Aorta (tissue), 5 donors: ENCODE measurements at places on chromosomes 2 and 18.

DNA sequence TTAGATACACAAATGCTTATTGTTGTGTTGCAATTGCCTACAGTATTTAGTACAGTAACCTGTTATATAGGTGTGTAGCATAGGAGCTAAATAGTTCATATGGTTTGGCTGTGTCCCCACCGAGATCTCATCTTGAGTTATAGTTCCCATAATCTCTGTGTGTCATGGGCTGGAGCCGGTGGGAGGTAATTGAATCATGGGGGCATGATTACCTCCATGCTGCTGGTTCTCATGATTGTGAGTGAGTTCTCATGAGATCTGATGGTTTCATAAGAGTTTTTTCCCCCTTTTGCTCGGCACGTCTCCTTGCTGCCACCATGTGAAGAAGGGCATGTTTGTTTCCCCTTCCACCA is 190.5 kb upstream of the SESTD1 start:
- no peak for DNase-seq

DNA sequence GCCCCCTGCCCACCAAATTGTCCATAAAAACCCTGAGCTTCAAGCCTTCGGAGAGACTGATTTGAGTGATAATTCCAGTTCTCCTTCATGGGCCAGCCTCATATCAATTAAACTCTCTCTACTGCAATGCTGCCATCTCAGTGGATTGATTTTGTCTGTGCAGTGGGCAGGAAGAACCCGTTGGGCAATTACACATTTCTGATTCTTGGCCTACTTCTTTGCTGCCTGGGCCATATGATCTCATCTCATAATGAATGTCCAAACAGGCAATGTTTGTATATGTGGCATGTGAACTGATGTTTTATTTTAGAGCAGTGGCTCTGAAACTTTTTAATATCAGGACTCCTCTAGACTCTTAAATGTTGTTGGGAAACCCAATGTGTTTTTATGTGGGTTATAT is 101.2 kb upstream of the SLC38A11 start:
- DNase-seq, result no peak

DNA sequence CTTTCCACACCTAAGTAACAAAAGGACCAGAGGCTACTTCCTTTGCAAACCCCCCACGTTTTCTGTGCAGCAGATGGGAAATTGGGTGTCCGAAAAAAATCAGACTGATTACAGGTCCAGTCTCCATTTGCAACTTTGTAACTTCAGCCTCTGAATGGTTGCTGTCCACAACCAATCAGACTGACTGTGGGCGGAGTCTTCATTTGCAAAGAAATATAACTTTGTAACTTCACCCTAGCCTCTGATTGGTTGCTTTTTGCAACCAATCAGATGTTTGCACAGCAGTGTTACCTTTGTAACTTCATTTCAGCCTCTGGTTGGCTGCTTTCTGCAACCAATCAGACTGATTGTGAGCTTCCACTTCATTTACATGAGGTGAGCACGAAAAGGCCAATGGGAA is 27.8 kb upstream of the CACNB4 start:
- DNase-seq, result no peak

DNA sequence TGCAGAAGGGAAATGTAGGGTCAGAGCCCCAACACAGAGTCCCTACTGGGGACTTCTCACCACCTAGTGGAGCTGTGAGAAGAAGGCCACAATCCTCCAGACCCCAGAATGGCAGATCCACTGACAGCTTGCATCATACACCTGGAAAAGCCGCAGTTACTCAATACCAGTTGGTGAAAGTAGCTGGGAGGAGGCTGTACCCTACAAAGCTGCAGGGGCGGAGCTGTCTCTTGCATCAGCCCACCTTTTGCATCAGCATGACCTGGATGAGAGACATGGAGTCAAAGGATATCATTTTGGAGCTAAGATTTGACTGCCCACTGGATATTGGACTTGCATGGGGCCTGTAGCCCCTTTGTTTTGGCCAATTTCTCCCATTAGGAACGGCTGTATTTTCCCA is 237.3 kb downstream of the CALCRL start:
- no peak for DNase-seq

DNA sequence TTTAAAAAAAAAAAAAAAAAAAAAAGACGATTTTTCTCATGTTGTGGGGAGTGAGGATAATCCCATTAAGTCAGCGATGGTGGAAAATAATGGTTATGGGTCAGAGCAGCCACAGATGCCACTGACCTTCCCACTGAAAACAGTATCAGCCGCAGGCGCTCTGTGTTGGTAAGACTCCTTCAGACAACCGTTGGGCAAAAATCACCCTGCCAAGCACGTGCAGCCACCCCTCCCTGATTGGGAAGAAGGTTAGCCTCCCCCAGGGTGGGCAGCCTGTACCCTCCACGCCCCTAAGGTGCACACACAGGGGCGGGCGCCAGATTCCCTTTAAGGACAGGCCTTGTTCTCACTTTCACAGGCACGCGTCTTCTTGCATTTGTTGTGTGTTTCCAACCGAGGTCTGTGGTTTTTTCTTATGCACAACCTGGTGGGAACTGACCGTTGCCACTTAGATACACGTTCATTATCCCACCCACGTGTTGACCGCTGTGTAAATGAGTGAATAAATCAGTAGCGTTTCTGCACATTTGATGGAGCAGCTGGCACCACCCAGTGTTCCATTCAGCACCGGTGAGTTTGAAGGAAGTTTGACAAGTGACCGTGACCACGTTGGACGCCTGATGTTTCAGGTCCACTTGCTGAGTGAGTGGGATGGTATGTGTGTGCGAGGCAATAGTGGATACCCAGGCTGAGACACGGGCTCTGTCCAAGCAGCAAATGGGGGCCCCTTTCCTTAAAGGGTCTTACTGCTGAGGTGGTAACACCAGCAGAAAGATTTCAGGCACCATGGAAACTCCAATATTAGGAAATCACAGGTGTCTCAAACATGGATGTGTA is 197.8 kb downstream of the GBX2 start:
- no peak for DNase-seq

DNA sequence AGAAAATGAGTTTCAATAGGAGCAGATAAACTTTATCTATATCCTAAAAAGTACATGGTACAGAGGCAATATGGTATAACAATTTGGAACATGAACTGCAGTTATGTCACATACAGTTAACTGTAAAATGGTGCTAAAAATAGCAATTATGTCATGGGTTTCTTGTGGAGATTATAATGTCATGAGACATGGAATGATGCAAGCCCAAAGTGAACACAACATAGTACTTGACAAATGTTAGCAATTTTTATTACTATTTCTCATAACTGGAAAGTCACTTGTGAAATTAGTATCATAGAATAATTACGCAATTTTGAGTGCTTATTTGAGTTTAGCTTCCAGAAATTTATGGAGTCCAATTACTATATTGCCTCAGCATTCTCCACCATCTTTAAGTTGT is 1263.4 kb downstream of the DSC3 start:
- DNase-seq, result no peak

- no peak for DNase-seq
Measured at GRCh38 chr2:60100034-60100433, 453.4 kb downstream of the BCL11A start.
